ENCODE measurements at places on chromosomes 2 and 18.
A peak's percentile ranks its signal among the peaks of the same experiment; 100 is the strongest.

DNA sequence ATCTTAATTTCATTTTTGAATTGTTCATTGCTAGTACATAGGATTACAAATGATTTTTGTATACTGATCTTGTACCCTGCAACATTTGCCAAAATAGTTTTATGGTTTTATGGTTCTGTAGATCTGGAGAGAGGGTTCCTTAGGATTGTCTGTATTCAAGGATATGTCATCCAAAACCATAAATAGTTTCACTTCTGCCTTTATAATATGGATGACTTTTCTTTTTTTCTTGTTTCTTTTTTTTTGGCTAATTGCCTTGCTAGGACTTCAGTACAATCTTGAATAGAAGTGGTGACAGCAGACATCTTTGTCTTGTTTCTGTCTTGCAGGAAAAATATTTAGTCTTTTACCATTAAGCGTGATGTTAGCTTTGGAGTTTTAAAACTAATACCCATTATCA, 383.9 kb upstream of the HS6ST1 start:
- no peak for DNase-seq

GRCh38 chr2:212770240-212770639, 231.6 kb upstream of the ERBB4 start:
- no peak for DNase-seq

DNA sequence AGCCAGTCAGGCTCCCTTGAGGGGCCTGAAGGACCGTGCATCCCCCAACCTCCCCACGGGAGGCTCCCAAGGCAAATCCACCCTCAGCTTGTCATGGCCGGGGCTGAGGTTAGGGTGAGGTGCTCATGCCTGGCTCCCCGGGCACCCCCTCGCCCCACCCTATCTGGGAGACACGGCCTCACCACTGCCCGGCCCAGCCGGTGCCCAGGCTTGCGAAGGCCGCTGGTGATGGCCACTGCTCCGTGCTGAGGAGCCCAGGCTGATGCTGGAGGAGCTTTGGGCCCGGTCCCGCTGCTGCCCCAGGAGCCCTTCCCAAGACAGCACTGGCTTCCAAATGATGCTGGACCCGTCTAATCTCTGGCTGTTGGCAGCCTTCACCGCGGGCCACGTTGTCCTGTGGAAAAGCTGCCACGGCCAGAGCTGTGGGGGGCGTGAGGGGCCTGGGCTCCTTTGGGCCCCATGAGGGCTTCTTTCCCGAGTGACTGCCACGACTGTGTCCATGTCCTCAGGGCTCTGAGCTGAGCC, 135.7 kb upstream of the CTDP1 start:
- no peak for DNase-seq

DNA sequence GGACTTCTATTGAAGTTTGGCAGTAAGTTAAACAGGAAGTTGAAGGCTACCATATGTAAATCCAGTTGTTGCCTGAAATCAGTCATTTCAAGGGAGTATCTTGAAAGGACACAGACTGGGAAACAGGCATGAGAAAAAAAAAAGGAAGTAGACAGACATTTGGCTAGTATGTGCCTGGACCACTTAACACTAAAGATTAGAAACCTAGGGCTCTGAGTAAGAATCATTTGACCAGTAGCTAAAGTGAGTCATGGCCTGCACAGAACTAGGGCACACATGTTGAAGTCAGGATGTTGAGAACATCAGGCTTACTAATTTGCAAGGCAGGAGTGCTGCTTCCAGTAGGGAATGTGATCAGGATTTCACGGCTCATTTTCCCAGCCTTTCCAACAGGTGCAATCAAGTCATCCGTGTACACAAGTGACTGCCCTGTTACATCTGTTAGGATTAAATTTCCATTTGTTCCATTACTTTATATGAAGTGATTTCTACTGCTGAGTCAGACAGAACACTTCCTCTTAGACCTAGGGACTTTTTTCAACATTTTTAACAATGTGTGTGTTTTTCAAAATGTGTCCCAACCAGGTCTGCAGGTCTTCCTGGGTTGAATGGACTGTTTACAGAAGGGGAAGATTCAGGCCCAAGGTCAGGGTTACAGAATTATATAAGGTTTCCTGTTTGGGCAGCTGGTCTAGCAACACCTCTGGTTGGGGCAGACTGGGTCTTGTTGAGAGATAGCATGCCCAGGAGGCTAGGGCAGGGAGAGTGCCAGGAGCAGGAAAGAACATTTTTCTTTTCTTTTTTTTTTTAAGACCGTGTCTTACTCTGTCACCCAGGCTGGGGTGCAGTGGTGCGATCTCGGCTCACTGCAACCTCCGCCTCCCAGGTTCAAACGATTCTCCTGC, 145.6 kb downstream of the TGIF1 start:
- no peak for DNase-seq

- peak; percentile 82 for DNase-seq
These were observed 63.6 kb downstream of the CIB4 start for GRCh38 chr2:26577442-26578112.

DNA sequence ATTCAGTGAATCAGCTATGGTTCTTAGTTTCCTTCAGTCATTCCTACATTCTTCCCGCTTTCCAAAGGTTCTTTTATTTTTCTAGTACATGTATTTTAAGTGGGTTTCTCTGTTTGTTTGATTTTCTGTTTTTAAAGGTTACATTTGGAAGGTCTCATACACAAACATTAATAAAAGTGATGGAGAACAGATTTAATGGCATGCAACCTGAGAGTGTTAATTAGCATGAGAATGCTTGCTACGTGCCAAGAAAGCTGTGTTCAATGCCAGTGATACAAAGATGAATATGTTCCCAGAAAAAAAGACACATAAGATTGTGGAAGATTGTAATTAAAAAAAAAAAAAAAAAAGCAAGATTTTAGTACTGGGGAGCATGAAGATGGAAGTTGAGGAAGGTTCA, 61.8 kb upstream of the CDC42EP3 start:
- no peak for DNase-seq

- DNase-seq, result no peak
These were observed 30.6 kb downstream of the RTN4 start for GRCh38 chr2:55019526-55020258.

DNA sequence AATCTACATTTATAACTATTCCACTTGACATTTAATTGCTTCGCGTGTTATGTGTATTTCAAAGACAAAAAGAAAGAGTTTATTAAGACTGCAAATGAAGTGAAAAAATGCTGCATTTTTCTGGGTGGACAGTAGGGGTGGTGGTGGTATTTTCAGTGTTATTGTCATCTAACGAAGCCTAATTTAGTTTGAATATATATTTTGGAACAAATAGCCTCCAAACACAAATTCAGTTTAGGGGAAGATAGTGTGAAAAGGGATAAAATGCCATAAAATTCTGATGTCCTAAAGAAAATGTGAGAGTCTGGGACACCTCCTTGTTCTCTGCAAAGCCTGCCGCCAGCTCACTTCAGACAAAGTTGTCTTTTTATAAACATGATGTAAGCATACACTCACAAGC, 425.1 kb downstream of the NRXN1 start:
- no peak for DNase-seq

- DNase-seq, result no peak
These were observed 16.5 kb downstream of the SGPP2 start for GRCh38 chr2:222440673-222441422.

- peak; percentile 5 for DNase-seq
These were observed 41.4 kb downstream of the PDIA6 start for GRCh38 chr2:10770956-10771750.

DNA sequence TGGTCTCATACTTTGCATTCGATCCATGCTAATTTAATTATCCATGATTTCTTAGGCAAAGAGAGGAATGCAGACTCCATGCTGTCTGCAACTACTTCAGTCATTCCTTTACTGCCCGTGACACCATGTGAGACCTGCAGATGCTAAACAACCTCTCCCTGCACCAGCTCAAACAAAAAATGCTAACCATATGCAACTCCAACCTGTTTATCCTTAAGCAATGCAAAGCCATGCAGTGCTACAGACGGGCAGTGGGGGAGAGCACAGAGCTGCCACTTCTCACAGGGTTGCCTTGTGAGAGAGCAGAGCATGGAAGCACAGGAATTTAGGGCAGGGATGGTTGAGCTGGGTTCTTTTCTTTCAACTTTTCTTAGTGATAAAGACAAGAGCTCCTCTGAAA, 74.9 kb upstream of the KLHL14 start:
- DNase-seq, result no peak

- DNase-seq, result no peak
These were observed 114.9 kb upstream of the SEC11C start for GRCh38 chr18:59024829-59025228.

- DNase-seq, result peak; percentile 43
These were observed 84.1 kb upstream of the SLC66A3 start for GRCh38 chr2:11071211-11071610.

DNA sequence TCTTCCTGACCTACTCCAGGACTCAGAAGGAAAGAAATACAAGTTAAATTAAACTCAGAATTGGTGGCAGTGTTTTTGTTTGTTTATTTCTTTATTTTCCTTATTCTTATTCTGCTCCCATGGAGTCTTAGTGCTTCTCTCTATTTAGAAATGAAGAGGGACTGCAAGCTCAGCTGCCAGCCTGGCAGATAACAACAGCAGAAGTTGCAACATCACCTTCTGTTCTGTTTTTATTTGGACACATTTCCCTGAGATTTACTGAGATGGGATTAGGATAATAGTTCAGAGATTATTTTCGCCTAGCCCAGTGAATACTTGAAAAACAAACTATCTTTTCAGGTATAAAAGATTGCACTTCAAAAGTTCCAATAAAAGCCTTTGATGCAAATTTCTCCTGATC, 70.4 kb upstream of the DTNA start:
- no peak for DNase-seq

DNA sequence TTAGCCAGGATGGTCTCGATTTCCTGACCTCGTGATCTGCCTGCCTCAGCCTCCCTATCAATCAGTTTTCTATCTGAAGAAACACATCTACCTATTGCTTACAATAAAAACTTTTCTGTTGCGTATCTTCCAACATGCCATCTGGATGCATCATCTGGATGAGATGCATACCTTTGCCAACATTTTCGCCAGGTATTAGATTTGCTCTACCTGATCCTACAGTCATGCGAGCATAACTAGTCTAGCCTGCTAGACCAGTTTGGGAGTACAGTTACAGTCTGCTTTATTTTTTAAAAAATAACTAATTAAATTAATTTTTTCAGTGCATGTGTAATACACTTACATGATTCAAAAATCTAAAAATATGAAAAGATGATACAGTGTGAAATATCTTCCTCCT, 334.0 kb upstream of the MEX3C start:
- DNase-seq, result no peak

- no peak for DNase-seq
These were observed 32.5 kb upstream of the PUM2 start for GRCh38 chr2:20382965-20383810.

DNA sequence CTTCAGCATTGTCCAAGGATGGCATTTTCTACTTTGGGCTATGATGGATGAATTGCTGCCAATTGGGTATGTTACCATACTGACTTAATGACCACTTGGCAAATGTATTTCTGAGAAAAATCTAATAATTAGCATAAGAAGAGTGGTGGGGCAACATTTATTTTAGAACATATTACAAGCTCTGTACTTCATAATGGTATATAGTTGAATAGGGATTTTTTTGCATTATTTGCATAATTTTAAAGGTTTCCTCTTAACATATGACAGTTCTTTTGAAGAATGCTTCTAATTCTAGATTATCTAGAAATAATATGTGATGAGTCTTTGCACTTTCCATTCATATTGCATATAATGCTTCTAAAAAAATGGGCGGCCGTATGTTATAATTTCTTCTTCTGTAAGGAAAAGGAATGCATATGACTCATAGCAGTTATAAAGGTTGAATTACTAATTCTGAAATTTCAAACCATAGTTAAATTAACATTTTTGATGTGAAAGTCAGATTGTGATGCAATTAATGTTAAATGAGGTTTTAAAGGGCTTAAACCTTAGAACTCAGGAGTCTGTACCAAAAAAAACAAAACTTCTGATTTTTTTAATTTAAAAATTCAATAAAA, 1652.3 kb upstream of the SLC39A10 start:
- no peak for DNase-seq

DNA sequence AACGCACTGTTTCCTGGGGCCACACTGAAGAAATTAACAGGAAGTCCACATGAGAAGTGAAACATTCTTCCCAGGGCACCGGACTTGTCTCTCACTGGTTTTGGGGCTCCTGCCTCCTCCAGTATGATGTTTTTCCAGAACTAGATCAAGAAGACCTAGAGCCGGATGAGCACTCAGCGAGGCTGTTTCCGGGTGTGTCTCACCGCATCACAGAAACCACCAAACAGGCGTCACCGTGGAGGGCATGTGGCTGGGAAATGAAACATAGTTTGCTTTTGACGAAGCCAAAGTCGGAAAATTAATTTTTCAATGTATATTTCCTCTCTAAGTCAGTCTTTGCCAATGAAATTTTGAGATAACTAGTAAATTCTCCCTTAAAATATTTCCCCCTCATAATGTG, 314.0 kb upstream of the SALL3 start:
- no peak for DNase-seq

DNA sequence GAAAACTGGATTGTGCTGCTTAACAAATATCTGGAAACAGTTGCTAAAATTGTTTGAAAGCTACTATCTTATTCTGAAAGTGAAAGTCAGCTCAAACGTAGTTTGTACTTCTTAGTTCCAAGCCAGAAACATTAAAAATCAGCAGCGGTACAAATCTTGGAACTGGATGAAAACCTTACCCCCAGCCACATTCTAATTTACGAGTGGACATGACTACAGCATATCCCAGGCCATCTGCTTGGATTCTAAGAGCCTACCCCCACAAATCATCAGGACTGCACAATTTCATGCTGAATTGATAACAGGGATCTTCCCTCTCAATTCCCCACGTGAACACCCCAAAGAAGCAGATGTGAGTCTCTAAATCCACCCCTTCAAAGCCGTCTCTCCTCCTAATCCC, 158.7 kb upstream of the NCKAP5 start:
- no peak for DNase-seq

GRCh38 chr18:53056064-53056463, 716.1 kb downstream of the DCC start:
- no peak for DNase-seq

Measured in BE2C (cell line).